ENCODE measurements at places on chromosomes 1 and 21.
A peak's percentile ranks its signal among the peaks of the same experiment; 100 is the strongest.

DNA sequence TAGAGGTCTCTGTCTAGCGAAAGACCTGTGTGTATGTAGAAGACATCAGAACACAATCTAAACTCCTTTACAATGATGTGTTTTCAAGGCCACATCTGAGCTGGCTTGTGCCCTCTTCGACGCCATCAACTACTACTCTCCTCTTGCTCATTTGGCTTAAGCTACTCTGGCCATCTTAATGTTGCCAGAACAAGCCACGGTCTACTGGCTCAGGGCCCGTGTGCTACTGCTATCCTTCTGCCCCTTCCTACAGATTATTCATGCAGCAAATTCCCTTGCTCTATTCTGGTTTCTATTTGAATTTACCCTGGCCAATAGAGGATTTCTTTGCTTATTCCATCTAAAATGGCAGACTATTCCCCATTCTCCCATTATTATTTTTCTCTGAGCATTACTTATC, 121.7 kb downstream of the ZZZ3 start:
- H3K36me3 ChIP-seq = no peaks in the 10 kb centered on the region
- no peaks in the 10 kb centered on the region for H3K4me1 ChIP-seq
- H3K27me3 ChIP-seq = no peaks in the 10 kb centered on the region
- H3K4me3 ChIP-seq = no peak overlapping the region
- H3K27ac ChIP-seq = no peak overlapping the region
- DNase-seq = no peak

DNA sequence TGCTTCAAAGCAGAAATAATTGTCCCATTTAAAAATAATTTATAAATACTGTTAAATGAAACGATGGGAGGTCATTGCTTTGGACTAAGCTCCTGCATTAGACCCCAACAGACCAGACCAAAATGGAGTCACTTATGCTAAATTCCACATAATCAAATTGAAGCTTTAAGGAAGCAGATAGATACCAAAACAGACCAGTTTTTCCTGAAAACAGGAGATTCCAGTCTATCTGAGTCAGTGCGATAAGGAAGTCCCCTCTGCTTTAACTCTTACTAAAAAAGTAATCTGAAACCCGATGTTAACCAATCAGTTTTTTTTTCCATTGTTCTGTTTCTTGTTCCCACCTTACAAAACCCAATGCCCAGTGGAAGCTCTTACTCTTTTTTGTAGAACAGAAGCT, 16.2 kb upstream of the DNASE2B start:
- DNase-seq = no peak
- no peak overlapping the region for H3K27ac ChIP-seq
- no peaks in the 10 kb centered on the region for H3K27me3 ChIP-seq
- peaks cover 5% of the 10 kb centered on the region for H3K4me1 ChIP-seq
- H3K4me3 ChIP-seq = no peak overlapping the region
- H3K36me3 ChIP-seq = no peaks in the 10 kb centered on the region

DNA sequence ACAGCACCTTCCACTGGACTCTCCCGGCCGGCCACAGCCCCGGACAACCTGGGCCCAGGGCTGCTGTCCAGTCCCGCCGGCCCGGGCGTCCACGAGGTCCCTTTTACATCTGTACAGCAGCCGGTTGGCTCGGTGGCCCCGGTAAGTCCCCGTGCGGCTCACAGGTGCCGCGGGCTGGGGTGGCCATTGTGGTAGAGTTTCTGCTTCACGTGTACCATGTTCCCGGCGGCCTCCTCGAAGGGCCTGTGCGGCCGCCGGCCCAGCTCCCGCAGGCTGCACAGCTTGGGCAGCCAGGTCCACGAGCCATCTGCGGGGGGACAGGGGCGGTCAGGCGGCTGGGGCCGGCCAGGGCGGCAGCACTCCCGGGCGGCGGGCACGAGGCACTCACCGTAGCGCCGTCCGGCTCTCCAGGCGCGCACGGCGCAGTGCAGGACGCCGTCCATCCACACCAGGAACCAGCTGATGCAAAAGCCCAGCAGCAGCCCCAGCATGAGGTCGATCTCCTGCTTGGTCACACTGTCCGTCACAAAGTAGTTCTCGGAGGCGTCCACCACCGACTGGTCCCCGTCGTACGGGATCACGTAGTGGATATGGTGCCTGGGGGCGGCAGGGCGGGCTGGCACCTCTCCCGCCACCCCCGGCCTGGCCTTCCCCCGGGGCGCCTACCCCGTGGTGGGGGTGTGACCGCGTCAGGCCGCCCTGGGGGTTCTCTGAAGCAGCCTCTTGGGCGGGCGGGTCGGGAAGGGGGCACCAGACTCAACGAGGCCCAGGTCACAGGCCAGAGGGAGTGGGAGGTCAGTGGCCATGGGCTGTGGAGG, 5.0 kb downstream of the TMEM240 start:
- no peaks in the 10 kb centered on the region for H3K27me3 ChIP-seq
- H3K4me1 ChIP-seq = peaks cover 15% of the 10 kb centered on the region
- no peak overlapping the region for H3K27ac ChIP-seq
- no peaks in the 10 kb centered on the region for H3K36me3 ChIP-seq

GRCh38 chr1:110555807-110556470, 37.0 kb upstream of the KCNA10 start:
- H3K4me1 ChIP-seq = no peaks in the 10 kb centered on the region
- H3K36me3 ChIP-seq = no peaks in the 10 kb centered on the region
- DNase-seq = peak; percentile 8
- peaks cover 10% of the 10 kb centered on the region for H3K27me3 ChIP-seq
- H3K27ac ChIP-seq = peak overlapping the region; percentile 13

GRCh38 chr1:225746361-225747179, 31.1 kb upstream of the SRP9 start:
- no peaks in the 10 kb centered on the region for H3K36me3 ChIP-seq
- peak overlapping the region; percentile 85 for H3K27ac ChIP-seq
- no peaks in the 10 kb centered on the region for H3K27me3 ChIP-seq
- peaks cover 42% of the 10 kb centered on the region for H3K4me1 ChIP-seq
- peak; percentile 66 for DNase-seq
- H3K4me3 ChIP-seq = peak overlapping the region; percentile 71

GRCh38 chr1:78005755-78006154, 1.0 kb downstream of the DNAJB4 start:
- H3K4me3 ChIP-seq = peak overlapping the region; percentile 81
- no peaks in the 10 kb centered on the region for H3K36me3 ChIP-seq
- no peak for DNase-seq
- H3K4me1 ChIP-seq = peaks cover 48% of the 10 kb centered on the region

GRCh38 chr1:7046314-7046713, 261.1 kb downstream of the CAMTA1 start:
- H3K4me3 ChIP-seq = no peak overlapping the region
- peaks cover 7% of the 10 kb centered on the region for H3K4me1 ChIP-seq
- no peak overlapping the region for H3K27ac ChIP-seq
- no peak for DNase-seq

- peaks cover 12% of the 10 kb centered on the region for H3K27me3 ChIP-seq
- no peak overlapping the region for H3K27ac ChIP-seq
- no peak for DNase-seq
- no peaks in the 10 kb centered on the region for H3K36me3 ChIP-seq
- no peak overlapping the region for H3K4me3 ChIP-seq
- no peaks in the 10 kb centered on the region for H3K4me1 ChIP-seq
Measured at GRCh38 chr1:204191456-204191855, 4.8 kb downstream of the KISS1 start.

GRCh38 chr1:30888391-30888790, 20.2 kb downstream of the SDC3 start:
- H3K27ac ChIP-seq = peak overlapping the region; percentile 48
- no peaks in the 10 kb centered on the region for H3K27me3 ChIP-seq
- H3K4me1 ChIP-seq = peaks cover 7% of the 10 kb centered on the region
- no peaks in the 10 kb centered on the region for H3K36me3 ChIP-seq
- H3K4me3 ChIP-seq = no peak overlapping the region

- H3K4me3 ChIP-seq = no peak overlapping the region
- H3K4me1 ChIP-seq = no peaks in the 10 kb centered on the region
- DNase-seq = no peak
- no peaks in the 10 kb centered on the region for H3K36me3 ChIP-seq
- H3K27ac ChIP-seq = no peak overlapping the region
Measured at GRCh38 chr21:16002874-16003466, 273.2 kb downstream of the USP25 start.
